ENCODE measurements at places on chromosomes 7 and 10.

- DNase-seq, result no peak
Measured at GRCh38 chr10:54609423-54609822, 191.6 kb downstream of the PCDH15 start.

DNA sequence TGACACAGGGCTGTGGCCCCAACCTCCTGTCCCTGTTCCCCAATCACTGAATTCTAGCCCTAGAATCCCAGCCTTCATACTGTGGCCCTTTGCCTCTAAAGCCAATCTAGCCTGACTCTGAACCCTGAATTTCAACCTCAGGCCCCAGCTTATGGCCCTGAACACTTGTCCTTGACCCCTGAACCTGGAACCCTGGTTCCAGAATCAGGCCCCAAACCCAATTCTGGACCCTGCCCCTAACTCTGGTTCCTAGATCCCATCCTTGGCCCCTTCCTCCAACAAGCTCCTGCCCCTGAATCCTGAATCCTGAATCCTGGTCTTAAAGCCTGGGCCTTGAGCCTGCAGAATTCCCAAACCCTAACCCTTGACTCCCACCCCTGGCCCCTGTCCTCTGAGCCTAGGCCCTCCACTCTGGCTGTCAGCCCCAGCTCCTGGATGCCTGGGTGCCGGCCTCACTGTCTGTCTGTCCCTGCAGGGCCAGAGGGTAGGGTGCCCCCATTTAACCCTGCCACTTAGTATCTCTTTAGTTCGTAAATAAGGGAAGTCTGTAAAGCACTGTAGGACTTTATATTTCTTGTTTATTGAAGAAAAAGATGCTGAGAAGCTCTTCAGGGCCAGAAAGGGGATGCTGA is 1.3 kb downstream of the INPP5A start:
- DNase-seq, result no peak

DNA sequence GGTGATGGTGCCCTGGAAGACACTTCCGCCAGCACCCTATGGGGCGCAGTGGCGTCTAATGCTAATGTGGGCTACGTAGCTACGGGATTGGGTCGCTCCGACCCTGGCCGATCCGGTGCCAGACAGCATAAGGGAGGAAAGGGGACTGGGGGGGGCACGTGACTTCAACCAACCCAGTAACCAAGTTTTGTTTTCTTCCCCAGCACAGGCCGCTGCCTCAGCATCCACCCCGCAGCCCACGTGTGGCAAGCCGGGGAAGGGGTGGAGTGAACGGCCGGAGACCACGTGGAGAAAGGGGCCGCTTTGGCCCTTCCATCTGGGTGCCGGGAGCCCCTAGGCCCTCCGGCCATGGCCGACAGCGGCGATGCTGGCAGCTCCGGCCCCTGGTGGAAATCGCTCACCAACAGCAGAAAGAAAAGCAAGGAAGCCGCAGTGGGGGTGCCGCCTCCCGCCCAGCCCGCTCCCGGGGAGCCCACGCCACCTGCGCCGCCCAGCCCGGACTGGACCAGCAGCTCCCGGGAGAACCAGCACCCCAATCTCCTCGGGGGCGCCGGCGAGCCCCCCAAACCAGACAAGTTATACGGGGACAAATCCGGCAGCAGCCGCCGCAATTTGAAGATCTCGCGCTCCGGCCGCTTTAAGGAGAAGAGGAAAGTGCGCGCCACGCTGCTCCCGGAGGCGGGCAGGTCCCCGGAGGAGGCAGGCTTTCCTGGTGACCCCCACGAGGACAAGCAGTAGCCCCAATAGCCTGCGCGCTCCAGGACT is 2.5 kb downstream of the PRR15 start:
- peak; percentile 5 for DNase-seq

GRCh38 chr7:117472335-117472734 is 7.5 kb upstream of the CFTR start:
- DNase-seq, result no peak

GRCh38 chr10:11108356-11108755 is 90.7 kb downstream of the CELF2 start:
- DNase-seq, result no peak

- no peak for DNase-seq
Measured at GRCh38 chr10:97715259-97715874, 1.8 kb downstream of the MARVELD1 start.

DNA sequence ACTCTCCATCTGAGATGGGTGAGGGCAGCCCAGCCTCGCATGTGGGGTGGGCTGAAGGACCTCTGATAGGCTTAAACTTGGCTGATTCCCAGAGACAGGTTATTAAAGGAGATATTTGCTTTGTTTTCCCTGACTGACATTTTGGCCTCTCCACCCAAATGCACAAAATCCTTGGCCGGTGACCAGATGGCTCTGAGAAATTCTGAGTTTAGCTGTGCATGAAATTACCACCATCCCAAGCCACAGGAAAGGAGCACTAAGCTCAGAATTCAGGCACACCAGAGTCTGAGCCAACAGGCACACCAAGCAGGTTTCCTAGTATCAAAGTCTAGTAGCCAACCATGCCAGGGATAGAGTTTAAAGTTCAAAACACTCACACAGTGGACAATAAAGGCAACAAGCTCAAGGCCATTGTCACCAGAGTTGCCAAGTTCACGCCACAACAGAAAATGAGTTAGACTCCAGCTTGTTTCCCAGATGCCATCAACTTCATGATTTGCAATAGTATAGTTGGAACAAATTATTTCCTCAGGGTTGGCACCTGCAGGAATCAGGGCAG is 387.6 kb downstream of the KCNMA1 start:
- no peak for DNase-seq

DNA sequence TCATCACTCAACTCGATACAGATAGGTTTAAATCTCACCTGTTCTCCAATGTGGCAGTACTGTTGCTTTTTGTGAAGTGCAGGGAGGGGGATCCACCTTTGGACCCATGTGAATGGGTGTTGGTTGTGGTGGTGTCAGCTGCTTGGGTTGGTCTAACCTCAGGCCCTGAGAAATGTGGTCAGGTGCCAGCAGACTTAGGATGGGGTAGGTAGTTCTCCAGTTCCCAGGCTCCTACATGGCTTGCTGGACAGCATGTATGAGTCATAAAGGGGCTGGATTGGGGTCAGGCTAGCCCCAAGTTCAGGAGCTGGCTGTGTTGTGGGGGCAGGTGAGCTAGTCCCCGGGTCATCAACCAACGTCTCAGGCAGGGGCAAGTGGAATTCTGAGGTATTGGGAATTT is 472.6 kb upstream of the CNTNAP2 start:
- DNase-seq, result no peak

DNA sequence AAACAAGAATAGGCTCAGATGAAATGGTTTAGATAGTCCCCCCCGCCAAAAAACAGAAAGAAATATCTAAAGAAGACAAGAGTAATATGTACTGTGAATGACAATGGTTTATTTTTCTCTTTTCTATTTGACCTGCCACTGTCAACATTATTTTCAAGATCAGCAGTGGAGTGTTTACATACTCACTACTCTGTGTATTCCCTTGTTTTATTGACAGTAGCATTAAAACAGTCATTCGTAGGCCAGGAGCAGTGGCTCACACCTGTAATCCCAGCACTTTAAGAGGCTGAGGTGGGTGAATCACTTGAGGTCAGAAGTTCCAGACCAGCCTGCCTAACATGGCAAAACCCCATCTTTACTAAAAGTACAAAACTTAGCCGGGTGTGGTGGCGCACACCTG is 245.3 kb upstream of the SLC26A5 start:
- DNase-seq, result no peak

GRCh38 chr10:58081353-58081752 is 186.3 kb downstream of the IPMK start:
- DNase-seq, result no peak

DNA sequence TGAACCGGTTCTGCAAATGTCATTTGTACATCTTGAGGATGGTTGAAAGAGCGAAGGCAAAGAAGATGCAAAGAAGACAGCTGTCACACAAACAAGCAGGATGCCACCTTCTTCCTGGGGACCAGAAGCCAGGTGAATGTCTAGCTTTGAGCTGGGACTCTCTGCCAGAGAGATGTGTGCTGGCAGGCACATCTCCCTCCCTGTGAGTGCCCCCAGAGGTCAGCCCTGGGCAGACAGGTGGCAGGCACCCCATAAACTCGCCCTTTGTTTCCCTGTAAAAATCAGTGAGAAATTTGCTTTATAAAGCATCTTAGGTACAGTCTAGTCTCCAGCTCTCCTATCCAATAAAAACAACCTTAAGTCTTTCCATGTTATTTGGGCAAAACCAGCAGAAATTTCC is 2.6 kb upstream of the TCERG1L start:
- DNase-seq, result no peak

- DNase-seq, result peak; percentile 35
Measured at GRCh38 chr7:120033114-120033513, 239.9 kb upstream of the KCND2 start.

DNA sequence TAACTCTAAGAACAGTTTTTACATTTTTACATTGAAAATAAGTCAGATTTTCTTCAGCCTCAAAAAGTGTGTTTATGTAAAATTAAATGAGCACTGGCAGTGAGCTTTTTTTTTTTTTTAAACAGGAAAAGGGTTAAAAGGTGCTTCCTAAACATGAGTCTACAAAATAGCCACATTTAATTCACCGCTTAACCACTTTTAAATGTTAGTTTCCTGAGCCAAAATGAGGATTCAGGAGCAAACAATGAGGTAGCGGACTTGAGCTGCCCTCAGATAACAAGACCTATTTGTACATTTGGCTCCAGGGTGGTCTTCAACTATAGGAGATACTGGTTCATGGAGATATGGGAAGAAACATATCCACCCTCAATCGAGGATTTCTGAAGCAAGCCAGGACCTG is 22.8 kb downstream of the AKR1C3 start:
- DNase-seq, result no peak

- DNase-seq, result no peak
Measured at GRCh38 chr7:146235195-146235594, 118.6 kb downstream of the CNTNAP2 start.

DNA sequence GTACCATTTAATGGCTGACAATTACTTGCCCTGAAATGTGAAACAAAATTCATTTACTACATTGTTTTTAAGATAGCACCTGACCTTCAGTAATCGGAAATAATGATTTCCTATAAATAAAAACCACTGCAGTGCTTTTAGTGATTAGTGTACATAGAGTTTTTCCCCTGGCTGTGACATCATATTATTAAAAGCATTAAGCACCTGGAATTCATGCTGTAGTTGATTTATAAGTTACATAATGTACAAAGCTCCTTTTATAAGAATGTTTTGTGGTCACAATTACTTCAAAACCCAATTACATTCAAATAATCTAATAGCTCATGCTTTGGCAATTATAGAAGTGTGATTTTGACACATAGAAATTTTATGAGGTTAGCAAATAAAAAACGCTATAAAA is 44.3 kb upstream of the EIF4H start:
- no peak for DNase-seq

GRCh38 chr10:132990684-132991545 is 48.5 kb upstream of the CFAP46 start:
- no peak for DNase-seq

Data from amniotic epithelial cell (primary cell).